HCT116 (cell line): ENCODE measurements at places on chromosomes 1 and 21. TPM values are rescaled to one million over a fixed set of nuclear protein-coding genes. Genes with fewer than 3 reads are reported as not detected.

DNA sequence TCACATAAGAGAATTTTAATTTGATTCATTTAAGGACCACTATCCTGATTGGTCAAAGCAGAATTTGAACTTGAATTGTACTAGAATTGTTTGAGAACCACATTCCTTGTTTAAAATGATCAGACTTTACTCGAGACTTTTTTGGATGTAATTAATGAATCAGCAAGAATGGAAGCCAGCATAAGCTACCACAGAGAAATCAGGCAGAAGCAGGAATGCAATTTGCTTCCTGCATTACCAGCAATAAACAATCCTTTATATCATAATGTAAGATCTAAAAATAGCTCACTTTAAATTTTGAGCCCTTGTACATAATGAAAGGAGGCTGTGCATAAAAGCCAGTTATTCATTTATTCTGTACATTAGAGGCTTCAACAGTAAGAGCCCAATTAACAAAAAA lies 119.8 kb upstream of the BACE2 start:
- no peak for DNase-seq
- H3K27me3 ChIP-seq: no peaks in the 10 kb centered on the region
- no peaks in the 10 kb centered on the region for H3K4me1 ChIP-seq
- no peak overlapping the region for H3K27ac ChIP-seq
- no peaks in the 10 kb centered on the region for H3K36me3 ChIP-seq
- H3K4me3 ChIP-seq: no peak overlapping the region

GRCh38 chr1:204607910-204608309 lies 77.6 kb downstream of the LRRN2 start:
- H3K4me1 ChIP-seq: no peaks in the 10 kb centered on the region
- no peak overlapping the region for H3K27ac ChIP-seq
- no peaks in the 10 kb centered on the region for H3K36me3 ChIP-seq

The RRP15 gene
- total RNA-seq: 25.5 TPM

The RNU1-4 gene
- total RNA-seq: 1,685 TPM

The SPATA17 gene
- total RNA-seq: 2.5 TPM

- H3K4me1 ChIP-seq: peaks cover 10% of the 10 kb centered on the region
- H3K36me3 ChIP-seq: no peaks in the 10 kb centered on the region
- H3K4me3 ChIP-seq: no peak overlapping the region
These were observed 241.6 kb upstream of the DUSP10 start for GRCh38 chr1:221983444-221983843.

DNA sequence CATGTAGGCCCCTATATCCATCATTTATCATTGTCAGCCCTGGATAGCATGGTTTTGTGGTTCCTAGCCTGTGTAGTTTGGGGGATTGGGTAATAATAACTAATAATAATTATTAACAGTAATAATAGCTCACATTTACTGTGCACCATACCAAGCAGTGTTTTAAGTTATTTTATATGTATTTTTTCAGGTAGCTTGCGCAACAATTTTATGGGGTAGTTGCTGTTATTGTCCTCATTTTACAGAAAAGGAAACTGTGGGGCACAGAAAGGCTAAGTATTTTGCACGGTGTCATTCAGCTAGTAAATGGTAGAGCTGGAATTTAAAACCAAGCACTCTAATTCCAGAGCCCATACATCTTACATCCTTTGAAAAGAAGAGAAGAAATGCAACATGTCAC lies 179.8 kb downstream of the HS2ST1 start:
- no peak for DNase-seq
- H3K27ac ChIP-seq: no peak overlapping the region
- no peaks in the 10 kb centered on the region for H3K36me3 ChIP-seq

GRCh38 chr1:12064073-12064969 lies 1.2 kb downstream of the TNFRSF8 start:
- H3K27me3 ChIP-seq: peaks cover 5% of the 10 kb centered on the region
- H3K4me3 ChIP-seq: no peak overlapping the region
- H3K27ac ChIP-seq: no peak overlapping the region
- DNase-seq: no peak

The GREM2 gene
- total RNA-seq: not detected

DNA sequence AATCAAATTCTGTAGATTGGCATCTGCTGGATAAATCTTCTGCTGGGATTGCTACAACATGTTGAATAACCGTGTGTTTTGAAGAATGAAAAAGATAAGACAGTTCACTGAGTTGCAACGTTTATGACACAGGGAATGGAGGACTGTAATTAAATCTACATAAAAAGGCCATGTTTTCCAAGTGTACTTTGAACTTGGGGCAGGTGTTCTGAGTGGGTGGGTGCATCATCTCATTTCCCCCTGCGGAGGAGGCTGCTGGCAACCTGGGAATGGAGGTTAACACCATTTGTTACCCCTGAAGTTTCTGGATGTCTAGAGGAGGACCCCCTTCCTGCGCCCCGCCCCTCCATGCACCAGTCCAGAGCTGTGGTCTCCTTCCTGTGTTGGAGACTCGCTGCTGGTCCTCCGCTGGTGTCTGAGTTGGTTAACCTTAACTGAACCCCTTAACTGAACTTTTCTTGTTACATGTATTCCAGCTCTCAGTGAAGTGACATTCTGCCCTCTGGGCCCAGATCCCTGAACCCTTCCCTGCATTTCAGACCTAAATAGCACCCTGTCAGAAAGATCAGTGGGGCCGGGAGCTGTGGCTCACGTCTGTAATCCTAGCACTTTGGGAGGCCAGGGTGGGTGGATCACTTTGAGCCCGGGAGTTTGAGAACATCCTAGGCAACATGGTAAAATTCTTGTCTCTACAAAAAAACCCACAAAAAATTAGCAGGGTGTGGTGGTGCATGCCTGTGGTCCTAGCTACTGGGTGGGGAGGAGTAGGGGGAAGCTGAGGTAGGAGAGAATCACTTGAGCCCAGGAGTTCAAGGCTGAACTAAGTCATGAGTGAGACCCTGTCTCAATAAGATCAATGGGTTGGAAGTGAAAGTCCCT lies 31.8 kb downstream of the UCK2 start:
- no peak overlapping the region for H3K27ac ChIP-seq
- DNase-seq: no peak
- no peak overlapping the region for H3K4me3 ChIP-seq
- peaks cover 16% of the 10 kb centered on the region; the same call in 1 of the 2 replicates for H3K4me1 ChIP-seq
- no peaks in the 10 kb centered on the region for H3K36me3 ChIP-seq
- no peaks in the 10 kb centered on the region for H3K27me3 ChIP-seq

DNA sequence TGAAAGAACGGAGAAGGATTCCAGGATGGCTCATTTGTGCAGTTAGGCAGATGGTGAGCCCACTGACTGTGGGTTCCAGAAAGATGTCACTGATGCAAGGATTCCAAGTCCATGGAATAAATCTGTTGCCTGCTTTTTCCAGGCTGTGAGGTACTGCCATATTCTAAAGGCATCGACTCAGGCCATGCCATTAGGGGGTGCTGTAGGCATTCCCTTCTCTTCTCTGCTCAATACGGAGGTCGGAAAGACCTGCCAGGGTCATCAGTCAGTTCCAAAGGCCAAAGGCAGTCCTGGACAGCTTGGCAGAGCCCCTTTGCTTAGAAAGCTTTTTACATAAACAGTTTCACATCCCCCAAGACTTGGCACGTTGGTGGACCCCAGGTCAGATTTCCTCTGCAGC lies 31.7 kb upstream of the TMEM125 start:
- peaks cover 10% of the 10 kb centered on the region for H3K4me1 ChIP-seq
- no peak overlapping the region for H3K4me3 ChIP-seq
- H3K36me3 ChIP-seq: no peaks in the 10 kb centered on the region

DNA sequence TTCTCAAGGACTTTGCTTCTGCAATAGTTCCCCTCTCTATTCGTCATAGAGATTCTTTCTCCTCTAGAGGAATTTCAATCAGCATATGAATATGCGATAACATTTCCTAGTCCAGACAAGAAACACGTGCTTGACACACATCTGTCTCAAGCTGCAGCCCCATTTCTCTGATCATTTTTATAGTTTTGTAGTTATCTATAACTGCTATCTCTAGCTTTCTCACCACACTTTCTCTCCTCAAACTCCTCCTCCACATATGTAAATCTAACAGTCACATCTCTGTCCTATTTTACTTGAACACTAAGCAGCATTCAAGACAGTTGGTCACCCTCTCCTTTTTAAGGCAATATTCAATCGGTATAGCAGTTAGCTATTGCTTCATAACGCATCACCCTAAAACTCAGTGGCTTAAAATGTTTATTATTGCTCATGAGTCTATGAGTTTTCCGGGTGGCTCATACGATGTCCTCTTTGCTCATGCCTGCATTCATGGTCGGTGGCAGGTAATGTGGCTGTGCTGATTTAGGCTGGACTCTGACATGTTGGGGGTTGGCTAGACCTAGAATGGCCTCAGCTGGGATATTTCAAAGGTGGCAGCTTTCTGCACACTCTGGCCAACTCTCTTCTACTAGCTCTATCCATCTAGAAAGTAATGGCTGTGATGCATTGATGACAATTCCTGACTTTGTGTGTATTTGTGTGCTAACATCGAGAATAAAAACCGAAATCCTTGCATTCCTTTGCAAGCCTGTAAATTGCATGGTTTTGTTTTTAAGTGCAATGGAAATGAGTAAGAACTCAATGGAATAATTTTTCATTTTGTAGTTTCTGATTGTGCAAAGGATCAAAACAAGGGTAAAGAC lies 20.6 kb downstream of the ATP6V1G3 start:
- DNase-seq: no peak
- H3K27me3 ChIP-seq: no peaks in the 10 kb centered on the region
- no peak overlapping the region for H3K27ac ChIP-seq
- no peaks in the 10 kb centered on the region for H3K4me1 ChIP-seq
- no peaks in the 10 kb centered on the region for H3K36me3 ChIP-seq

The ATP6V1G3 gene
- not detected for total RNA-seq

GRCh38 chr1:112722601-112723510 lies 7.7 kb upstream of the PPM1J start:
- no peak overlapping the region for H3K4me3 ChIP-seq
- no peaks in the 10 kb centered on the region for H3K36me3 ChIP-seq
- no peak for DNase-seq
- no peak overlapping the region for H3K27ac ChIP-seq
- H3K27me3 ChIP-seq: no peaks in the 10 kb centered on the region

DNA sequence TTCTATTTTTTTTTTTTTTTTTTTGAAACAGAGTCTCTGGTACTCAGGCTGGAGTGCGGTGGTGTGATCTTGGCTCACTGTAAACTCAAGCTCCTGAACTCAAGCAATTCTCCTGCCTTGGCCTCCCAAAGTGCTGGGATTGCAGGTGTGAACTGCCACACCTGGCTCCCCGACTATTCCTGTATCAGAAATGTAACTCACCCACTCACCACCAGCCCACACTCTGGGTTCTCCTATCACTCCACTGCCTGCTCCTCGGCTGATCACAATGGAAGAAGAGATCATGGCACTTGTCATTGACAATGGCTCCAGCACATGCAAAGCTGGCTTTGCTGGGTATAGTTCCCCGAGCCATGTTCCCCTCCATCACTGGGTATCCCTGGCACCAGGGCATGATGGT lies 15.9 kb downstream of the RABIF start:
- no peak overlapping the region for H3K27ac ChIP-seq
- DNase-seq: no peak
- H3K36me3 ChIP-seq: no peaks in the 10 kb centered on the region
- H3K4me3 ChIP-seq: no peak overlapping the region
- no peaks in the 10 kb centered on the region for H3K4me1 ChIP-seq

The PGBD5 gene
- total RNA-seq: 0.27 TPM

DNA sequence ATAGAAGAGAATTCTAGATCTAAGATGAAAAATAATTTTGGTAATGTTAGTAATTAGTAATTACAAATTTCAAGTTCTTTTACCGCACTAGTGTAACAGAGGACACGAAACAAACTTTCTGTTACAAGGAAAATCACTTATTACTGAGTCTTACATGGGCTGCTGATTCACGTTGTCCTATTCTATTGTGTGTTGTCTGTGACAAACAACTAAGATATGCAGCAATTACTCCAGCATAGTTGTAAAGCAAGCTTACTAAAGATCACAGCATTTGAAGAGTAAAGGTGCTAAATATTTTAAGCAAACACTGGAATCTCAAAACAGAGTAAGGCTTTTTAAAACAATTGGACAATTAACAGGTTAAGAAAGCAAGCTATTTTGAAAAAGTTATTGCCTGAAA lies 502.3 kb downstream of the KCNT2 start:
- no peak for DNase-seq
- H3K4me3 ChIP-seq: no peak overlapping the region
- no peaks in the 10 kb centered on the region for H3K36me3 ChIP-seq
- H3K4me1 ChIP-seq: no peaks in the 10 kb centered on the region

The SPRR2F gene
- total RNA-seq: not detected

DNA sequence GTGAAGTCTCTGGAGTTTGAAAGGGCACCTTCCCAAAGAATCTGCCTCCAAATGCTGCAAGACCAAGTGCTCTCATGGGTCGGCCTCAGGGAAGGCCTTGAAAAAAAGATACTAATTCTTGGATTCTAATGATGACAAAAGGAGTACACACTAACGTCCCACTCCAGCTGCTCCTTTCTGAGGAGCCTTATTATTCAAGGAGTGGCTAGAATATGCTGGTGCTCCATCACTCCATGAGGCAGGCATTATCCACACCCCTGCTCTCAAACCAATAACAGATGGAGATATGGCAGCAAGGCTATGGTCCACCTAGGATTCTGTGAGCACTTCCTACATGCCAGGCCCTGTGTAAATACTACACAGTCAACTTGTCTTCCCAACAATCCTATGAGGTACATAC lies 54.4 kb downstream of the FAM78B start:
- H3K27me3 ChIP-seq: peaks cover 5% of the 10 kb centered on the region
- no peak for DNase-seq
- no peaks in the 10 kb centered on the region for H3K36me3 ChIP-seq
- H3K27ac ChIP-seq: no peak overlapping the region
- no peak overlapping the region for H3K4me3 ChIP-seq

DNA sequence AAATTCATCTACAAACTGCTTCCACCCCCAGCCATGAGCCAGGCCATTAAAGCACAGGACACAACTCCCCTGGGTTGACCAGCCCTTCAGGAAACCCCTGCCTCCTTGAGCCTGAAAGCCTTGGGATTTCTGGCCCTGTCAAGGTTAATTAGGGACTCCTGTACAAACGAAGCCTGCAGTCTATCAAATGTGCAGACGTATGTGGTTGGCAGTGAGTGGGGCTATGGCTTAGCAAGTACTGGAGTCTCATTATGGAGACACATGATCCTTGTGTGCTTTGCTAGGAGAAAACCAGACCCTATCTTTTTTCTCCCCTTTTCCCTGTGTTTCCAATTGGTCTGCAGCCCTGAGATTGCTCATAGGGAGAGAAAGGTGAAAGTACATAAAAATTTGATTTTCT lies 588.3 kb upstream of the USP24 start:
- no peak overlapping the region for H3K27ac ChIP-seq
- no peaks in the 10 kb centered on the region for H3K36me3 ChIP-seq
- H3K4me3 ChIP-seq: no peak overlapping the region
- no peaks in the 10 kb centered on the region for H3K27me3 ChIP-seq

GRCh38 chr1:119940697-119941096 lies 44.4 kb upstream of the ADAM30 start:
- H3K27me3 ChIP-seq: no peaks in the 10 kb centered on the region
- no peak overlapping the region for H3K4me3 ChIP-seq

- no peaks in the 10 kb centered on the region for H3K27me3 ChIP-seq
- no peak for DNase-seq
- H3K36me3 ChIP-seq: peaks cover 67% of the 10 kb centered on the region
These were observed 15.2 kb upstream of the ST3GAL3 start for GRCh38 chr1:43691871-43692815.

- no peaks in the 10 kb centered on the region for H3K27me3 ChIP-seq
- no peaks in the 10 kb centered on the region for H3K4me1 ChIP-seq
- no peaks in the 10 kb centered on the region for H3K36me3 ChIP-seq
- H3K27ac ChIP-seq: no peak overlapping the region
- no peak overlapping the region for H3K4me3 ChIP-seq
These were observed 45.9 kb downstream of the DUSP10 start for GRCh38 chr1:221696027-221696426.

The CFAP74 gene
- total RNA-seq: 4.9 TPM

GRCh38 chr1:241579434-241579833 lies 47.3 kb downstream of the KMO start:
- H3K4me1 ChIP-seq: no peaks in the 10 kb centered on the region
- DNase-seq: no peak
- H3K27ac ChIP-seq: no peak overlapping the region
- H3K27me3 ChIP-seq: 0 out of 2 replicates have a peak, but pooled peaks cover 4% of the 10 kb centered on the region
- H3K4me3 ChIP-seq: no peak overlapping the region
- H3K36me3 ChIP-seq: no peaks in the 10 kb centered on the region
